Central memory CD8-positive, alpha-beta T cell (primary cell): ENCODE measurements at places on chromosomes 4 and X.

DNA sequence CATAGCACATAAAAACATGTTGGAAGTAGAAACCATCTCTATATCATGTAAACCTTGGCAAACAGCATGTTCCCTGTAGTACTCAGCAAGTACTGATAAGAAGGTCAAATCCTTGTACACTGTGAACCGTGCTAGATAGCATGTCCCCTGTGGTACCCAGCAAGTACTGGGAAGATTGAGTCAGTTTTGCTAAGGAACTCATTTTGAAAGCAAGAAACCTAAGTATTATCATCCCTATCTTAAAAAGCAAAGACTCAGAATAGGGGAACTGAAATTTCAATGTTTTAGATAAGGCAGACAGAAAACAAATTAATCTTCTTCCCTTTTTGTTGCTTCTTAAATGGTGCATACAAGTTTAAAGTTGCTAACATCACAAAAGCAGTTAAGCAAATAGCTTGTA is 180.2 kb downstream of the RBM46 start:
- DNase-seq = no peak

DNA sequence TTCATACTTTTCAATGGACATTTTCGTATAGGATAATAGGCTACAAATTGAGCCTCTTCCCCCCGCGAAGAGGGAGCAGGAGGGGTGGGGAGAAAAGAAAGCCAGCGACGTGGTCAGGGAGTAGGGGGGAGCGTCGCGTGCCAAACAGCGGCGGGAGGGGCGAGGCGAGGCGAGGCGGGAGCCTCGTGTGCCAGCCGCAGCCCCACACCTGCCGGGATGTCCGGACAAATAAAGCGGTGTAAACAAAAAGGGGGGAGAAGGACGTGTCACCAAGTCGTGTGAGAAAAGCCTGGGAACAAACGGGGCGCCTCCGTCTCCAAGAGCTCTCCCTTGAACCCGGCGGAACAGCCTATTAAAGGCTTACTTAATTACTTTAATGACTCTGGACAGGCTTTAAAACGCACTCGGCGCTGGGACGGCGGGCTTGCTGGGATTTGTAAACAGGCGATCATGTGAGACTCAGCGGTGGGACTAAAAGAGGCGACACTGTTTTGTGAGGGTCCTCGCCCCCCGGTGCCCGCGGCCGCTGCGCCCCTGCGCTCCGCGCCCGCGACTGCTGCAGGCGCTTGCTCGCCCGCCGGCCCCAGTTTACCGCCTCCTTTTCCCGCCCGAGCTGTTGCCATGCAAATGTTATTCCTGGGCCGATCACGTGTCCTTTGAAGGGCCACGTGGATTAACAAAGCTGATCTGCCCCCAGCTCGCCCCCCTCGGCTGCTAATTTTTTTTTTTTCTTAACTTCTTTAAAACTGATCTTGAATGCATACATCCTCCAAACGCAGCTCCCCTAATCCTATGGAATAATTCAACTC is at the start of gene HELT:
HELT (plus strand) TSS at position 527 of the 809 bp plus-strand sequence. CDS start 439 bp downstream, outside the sequence.
- DNase-seq = no peak

GRCh38 chr4:17812125-17812524 is 1.3 kb downstream of the NCAPG start:
- DNase-seq = no peak

- DNase-seq = no peak
These were observed 595.1 kb downstream of the RAB28 start for GRCh38 chr4:12889054-12889453.

GRCh38 chr4:42167709-42168108 is 15.3 kb upstream of the BEND4 start:
- DNase-seq = no peak

DNA sequence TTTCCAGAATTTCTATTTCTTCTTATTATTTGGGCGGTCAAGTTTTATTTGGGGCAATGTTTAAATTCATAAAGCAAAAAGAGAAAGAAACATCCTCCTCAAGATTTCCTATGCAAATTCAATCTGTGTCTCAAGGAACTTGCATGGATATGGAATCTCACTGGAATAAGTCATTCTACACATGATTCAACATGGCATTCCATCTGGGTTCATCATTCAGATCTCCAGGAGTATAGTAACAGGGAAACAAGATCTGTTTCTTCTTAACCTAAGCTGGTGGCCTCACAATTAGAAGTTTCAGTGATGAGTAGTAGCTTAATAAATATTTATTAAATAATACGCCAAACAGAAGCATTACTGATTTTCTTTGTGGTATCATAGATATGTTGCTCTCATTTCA is 19.8 kb downstream of the KLHL34 start:
- no peak for DNase-seq
